NCI-H82 (cell line): ENCODE measurements at places on chromosomes 5 and 9.

DNA sequence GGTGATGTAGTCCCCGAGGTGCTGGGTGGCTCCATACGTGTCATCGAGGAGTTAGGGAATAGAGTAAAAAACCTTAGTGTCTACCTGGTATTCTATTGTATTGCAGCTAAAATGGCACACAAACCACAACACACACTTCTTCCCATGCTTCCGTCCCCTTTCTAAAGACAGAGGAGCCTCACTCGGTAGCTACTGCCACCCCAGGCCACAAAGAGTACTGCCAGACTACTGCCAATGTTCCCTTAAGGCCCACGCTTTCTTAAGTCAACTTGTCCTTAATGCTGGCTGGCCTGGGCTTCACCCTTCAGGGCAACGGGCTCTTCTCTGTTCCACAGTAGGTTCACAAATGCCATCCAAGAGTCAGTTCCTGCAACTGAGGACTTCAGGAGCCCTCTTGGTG, 673.0 kb downstream of the ELAVL2 start:
- DNase-seq, result peak; percentile 0

GRCh38 chr5:51389288-51389576, 6.0 kb downstream of the ISL1 start:
- no peak for DNase-seq

- no peak for DNase-seq
Measured at GRCh38 chr9:84254972-84255371, 85.6 kb downstream of the SLC28A3 start.

DNA sequence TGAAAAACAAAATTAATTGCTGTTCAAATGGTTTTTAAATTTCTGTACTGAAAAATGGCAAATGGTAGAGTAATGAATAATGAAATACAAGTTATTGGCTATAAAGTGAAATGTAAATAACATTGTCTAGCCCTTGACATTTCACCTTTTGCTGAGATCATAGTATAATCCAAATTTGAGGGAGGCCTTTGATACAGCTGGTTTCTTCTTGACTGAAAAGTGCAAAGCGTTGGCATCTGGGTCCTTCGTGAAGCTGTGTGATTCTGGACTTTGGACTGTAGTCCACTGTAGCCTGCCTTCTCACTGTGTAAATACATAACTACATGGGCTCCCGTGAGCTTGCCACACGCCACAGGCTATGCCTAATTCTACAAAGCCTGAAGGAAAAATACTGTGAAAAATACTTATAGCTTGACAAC, 52.3 kb downstream of the ARHGEF28 start:
- DNase-seq, result no peak

GRCh38 chr9:120583958-120584369, 4.0 kb upstream of the CDK5RAP2 start:
- DNase-seq, result peak; percentile 78

DNA sequence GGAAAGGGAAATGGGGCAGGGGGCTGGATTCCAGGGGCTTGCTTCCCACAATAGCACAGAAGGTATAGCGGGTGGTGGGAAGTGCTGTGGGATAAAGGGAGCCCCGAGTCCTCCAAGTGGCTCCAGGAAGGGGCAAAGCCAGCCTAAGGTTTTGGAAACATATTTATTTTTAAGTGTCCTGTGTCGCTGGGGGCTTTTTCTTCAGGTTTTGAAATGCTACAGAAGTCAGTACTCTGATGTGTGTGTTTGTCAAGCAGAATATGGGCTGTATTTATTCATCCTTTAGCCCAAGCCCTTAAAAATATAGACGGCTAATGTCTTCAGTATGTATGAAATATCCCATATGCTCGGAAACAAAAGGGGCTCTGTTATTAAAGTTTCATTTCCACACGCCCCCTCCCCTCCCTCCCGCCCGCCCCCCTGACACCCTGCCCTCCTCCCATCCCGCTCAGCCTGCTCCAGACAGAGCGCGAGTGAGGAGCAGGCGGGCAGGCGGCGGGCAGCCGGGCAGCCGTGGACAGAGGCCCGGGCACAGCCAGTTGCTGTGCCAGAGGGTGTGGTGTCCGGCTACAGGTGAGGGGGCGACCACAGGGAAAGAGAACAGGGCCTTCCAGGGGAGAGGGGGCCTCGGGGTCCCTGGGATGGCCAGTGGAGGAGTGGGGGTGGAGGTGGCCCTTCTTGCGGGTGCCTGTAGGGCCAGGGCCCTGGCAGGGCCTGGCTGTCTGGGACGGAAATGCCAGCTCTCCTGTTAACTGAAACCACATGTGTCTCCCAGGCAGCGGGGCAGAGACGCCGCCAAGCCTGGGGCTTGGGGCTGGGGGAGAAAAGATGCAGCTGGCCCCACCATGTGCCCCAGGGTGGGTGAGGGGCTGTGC, 39.6 kb upstream of the SYNPO start:
- DNase-seq, result no peak

- no peak for DNase-seq
Measured at GRCh38 chr5:83015676-83016075, 61.5 kb downstream of the TMEM167A start.

DNA sequence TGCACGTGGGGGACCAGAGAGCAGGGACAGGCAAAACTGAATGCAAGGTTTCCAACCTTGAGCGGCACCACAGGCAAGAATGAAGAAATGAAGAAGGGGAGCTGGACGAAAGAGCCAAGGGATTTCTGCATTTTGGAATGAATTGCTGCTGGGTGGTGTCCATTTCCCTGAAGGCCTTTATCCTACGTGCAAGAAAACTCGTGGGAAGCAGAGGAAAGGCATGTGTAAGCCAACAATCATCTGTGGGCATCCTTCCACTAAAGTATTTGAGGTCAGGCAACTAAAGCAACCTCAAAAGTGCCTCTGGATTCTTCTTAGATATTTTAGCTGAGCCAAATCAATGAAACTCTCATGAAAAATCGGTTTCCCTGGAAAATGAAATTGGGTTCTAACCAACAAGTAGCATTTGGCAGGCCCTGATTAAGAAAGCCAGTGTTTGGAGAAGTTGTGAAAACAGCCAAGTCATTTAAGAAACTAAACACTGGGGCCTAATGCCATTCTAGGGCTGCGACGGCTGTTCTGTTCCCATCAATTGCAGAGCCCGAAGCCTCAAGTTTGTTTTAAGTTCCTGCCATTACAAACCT, 4.7 kb upstream of the TGFBI start:
- no peak for DNase-seq

DNA sequence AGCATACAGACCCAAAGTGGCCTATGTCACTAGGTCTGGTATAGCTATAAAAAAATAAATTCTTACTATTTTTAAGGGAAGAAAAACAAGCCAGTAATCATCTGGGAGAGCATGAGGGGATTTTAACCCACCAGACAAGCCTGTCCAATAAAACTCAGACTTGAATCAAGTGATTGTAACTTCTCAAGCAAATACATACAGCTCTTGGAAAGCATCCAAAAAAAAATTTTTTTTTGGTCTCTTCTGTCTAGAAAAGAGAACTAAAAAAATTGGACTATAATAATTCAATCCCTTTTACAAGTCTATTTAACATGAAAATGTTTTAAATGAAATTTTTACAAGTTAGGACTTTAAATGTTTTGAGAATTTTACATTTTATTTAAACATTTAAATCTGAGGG, 61.7 kb downstream of the FBXL17 start:
- no peak for DNase-seq

GRCh38 chr5:74963407-74963806, 89.0 kb downstream of the GCNT4 start:
- no peak for DNase-seq

GRCh38 chr9:71863631-71864030, 47.4 kb downstream of the ABHD17B start:
- no peak for DNase-seq
